ENCODE measurements at places on chromosomes 4 and X.

- DNase-seq: no peak
These were observed 46.9 kb downstream of the ACOX3 start for GRCh38 chr4:8393593-8394038.

- DNase-seq: peak; percentile 24
These were observed 33.0 kb upstream of the TMEM131L start for GRCh38 chr4:153432965-153433753.

DNA sequence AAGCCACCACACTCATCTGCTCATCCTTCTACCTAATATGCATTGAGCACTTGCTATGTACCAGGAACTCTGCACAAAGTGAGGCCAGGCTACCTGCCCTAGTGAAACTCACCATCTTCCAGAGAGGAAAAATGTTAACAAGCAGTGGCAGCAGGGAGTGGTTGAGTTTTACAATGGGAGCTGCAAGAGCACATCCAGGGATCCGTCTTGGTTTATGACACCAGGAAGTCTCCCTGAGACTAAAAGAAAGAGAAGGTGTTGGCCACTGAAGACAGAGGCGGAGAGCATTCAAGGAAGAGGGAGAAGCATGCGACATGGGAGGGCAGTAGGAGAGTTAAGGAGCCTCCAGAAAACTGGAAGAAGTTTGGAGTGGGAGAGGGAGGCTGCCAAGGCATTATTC is 178.1 kb upstream of the CPEB2 start:
- no peak for DNase-seq

- DNase-seq: no peak
These were observed 556 bp upstream of the SMARCA5 start for GRCh38 chr4:143512978-143513313.

GRCh38 chrX:127879585-127879984 is 172.6 kb downstream of the ACTRT1 start:
- no peak for DNase-seq

DNA sequence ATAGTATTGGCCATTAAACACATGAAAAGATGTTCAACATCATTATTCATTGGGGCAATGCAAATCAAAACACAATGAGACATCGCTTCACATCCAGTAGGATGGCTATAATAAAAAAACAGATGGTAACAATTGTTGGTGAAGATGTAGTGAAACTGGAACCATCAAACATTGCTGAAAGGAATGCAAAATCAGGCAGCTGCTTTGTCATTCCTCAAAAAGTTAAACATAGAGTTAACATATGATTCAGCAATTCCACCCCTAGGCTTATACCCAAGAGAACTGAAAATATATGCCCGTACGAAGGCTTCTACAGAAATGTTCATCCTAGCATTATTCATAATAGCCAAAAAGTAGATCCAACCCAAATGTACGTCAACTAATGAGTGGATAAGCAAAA is 144.0 kb upstream of the NAP1L5 start:
- no peak for DNase-seq

- no peak for DNase-seq
These were observed 1398.4 kb downstream of the ARAP2 start for GRCh38 chr4:34845926-34846325.

DNA sequence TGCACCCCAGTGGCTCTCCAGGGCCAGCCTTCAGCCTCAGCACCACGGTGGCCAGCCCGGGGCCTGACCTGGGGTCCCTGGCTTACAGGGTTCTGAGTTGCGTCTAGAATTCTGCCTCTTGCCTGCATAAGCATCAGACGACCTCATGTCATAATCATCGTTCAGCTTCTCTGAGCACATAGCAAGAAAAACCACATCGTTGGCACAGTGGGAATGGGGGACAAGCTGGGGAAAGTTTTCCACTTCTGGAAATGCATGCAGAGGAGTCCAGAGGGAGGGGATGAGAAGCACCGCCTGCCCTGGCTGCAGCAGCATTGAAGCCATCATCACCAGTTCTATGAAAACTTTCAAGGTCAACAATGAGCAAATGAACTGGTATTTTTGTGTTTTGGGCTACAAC is 441.0 kb upstream of the FRG1 start:
- no peak for DNase-seq

- DNase-seq: no peak
These were observed 112.7 kb downstream of the HNRNPD start for GRCh38 chr4:82261084-82261483.

GRCh38 chr4:127045861-127046260 is 586.9 kb upstream of the INTU start:
- DNase-seq: no peak

- no peak for DNase-seq
These were observed 226.4 kb downstream of the MAGEB5 start for GRCh38 chrX:26442340-26442739.

DNA sequence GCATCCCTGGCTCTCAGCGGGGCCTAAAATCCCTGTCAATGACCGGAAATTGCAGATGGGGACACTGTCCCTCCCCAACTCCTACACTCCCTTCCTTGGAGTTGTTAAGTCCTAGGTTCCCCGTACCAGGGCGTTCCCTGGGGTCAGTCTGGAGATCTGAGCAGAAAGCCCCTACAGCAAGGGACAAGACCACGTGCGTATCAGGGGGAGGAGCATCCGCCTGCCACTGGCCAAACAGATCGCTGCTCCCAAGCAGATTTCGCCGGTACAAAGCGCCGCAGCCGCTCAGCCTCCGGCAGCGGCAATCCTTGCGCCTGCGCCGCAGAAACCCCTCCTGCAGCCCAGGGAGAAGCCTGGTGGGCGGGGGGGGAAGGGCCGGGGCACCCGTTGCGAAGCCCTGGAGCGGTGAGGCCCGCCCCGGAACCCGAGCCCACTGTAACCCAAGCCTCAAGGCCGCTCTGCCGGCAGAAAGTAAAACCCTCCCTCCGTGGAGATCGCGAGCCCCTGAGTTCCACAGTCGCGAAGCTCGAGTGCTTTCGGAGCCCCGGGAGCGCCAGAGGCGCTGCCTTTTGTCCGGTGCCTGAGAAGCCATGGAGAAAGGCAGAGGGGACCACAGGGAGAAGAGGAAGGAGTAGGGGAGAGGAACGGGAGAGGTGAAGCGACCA is 2.7 kb downstream of the CRMP1 start:
- DNase-seq: no peak

GRCh38 chrX:140765043-140765784 is 55.7 kb downstream of the LINC00632 start:
- DNase-seq: no peak

All from CMK (cell line).